ENCODE measurements at places on chromosomes 12 and 14.

DNA sequence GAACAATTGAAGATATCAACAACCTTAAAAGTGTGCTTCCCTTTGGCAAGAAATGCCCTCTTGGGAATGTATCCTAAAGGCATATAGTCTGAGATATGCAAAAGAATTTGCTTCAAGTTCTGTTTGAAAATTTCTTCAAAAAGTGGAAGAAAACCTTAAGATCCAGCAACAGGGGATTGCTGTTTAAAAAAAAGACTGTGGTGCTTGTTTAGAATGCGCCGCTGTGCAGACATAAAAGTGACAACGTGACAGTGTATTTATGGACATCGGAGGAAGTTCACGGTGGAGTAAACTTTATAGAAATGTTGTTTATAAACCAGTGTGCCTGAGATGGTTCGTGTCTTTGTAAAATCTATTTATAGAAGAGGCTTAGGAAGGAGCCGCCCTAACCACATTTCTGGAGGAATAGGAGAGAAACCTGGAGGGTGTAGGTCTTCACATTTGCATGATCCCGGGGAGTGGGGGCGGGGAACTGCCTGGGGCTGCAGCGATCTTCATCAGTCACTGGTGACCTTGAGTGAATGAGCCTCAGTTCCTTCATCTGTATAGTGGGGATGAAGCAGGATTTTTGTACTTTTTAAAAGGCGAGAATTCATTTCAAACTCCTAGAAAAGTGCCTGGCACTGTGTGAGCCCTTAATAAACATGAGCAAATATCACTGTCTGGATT is 27.5 kb downstream of the ADGRD1 start:
- no peak for DNase-seq

DNA sequence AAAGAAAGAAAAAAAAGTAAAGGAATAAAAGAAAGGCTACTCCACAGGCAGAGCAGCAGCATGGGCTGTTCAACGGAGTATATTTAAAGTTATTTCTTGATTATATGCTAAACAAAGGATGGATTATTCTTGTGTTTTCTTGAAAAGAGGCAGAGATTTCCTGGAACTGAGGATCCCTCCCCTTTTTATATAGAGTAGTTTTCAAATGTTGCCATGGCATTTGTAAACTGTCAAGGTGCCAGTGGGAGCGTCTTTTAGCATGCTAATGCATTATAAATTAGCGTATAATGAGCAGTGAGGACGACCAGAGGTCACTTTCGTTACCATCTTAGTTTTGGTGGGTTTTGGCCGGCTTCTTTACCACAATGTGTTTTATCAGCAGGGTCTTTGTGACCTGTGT is 383.0 kb downstream of the PCNX1 start:
- no peak for DNase-seq

DNA sequence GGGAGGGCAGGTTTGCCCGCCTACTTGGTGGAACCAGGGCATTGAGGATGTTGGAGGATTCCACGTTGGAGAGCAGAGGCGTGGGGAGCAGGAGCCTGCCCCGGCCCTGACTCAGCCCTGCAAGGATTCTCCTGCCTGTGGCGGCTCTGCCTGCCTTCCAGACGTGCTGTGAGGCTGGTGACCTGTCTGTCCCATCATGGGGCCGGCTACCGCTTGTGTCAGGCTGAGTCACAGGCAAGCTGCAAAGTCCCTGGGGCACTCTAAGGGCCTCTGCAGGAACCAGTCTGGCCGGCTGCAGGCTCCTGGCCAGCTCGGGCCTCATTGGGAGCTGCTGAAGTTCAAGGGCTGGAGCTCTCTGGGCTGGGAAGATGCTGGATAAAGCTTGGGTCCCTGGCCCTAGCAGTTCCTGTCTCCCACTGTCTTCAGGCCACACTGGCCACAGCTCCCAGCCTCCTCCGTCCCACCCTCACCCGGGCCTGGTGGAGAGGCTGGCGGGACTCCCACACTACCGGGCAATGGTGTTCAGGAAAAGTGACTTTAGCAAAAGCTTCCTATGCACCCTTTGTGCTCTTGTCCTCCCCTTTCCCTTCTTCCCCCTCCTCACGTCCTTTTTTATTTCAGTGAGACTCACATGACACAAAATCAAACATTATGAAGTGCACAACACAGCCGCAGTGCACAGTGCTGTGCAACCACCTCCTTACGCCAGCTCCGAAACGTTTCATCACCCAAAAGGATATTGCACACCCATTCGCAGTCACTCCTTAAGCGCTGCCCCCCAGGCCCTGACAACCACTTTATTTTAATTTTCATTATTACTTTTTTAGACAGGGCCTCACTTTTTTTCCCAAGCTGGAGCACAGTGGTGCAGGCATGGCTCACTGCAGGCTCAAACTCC is 22.0 kb upstream of the ULK1 start:
- DNase-seq, result no peak

DNA sequence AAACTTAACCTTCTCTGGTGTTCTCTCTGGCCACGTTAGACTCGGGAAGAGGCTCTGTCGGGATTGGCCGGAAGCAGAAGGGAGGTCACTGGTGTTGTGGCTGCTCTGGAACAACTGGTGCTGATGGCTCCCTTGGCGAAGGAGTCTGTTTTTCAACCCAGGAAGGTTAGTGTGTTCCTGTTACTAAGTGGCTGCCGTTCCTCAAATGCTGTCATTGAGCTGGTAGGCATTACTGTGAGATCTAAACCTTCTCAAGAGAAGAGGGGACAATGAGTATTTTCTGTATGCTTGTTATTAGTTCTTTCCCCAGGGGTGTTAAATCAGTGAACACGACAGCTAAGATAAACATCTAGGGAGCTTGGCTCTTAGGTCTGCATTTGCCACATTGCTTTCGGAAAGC is 18.3 kb downstream of the POP5 start:
- no peak for DNase-seq

DNA sequence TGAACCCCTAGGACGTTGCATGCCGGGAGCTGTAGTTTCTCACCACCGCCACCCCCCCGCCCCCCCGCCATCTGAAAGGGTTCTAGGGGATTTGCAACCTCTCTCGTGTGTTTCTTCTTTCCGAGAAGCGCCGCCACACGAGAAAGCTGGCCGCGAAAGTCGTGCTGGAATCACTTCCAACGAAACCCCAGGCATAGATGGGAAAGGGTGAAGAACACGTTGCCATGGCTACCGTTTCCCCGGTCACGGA is 501 bp upstream of the HSP90B1 start:
- DNase-seq, result no peak

- no peak for DNase-seq
These were observed 1.7 kb downstream of the AJUBA start for GRCh38 chr14:22980672-22981089.

All from NCI-H510A (cell line).